ENCODE measurements at places on chromosomes 12 and 14. TPM values are rescaled to one million over a fixed set of nuclear protein-coding genes. Genes with fewer than 3 reads are reported as not detected.

PAWR gene
- 0.03 TPM for polyA plus RNA-seq

NINJ2 gene
- polyA plus RNA-seq, result 42.1 TPM

SCNN1A gene
- polyA plus RNA-seq, result 0.63 TPM

B3GNT4 gene
- polyA plus RNA-seq, result not detected

- DNase-seq, result no peak
- no peaks in the 10 kb centered on the region for H3K27me3 ChIP-seq
- no peak overlapping the region for H3K27ac ChIP-seq
- H3K4me1 ChIP-seq, result no peaks in the 10 kb centered on the region
- no peak overlapping the region for H3K4me3 ChIP-seq
Measured at GRCh38 chr12:105201299-105201698, 34.7 kb downstream of the APPL2 start.

- H3K27ac ChIP-seq, result no peak overlapping the region
- H3K36me3 ChIP-seq, result no peaks in the 10 kb centered on the region
- H3K27me3 ChIP-seq, result no peaks in the 10 kb centered on the region
Measured at GRCh38 chr12:42923156-42923555, 333.6 kb upstream of the PRICKLE1 start.

- H3K27me3 ChIP-seq, result no peaks in the 10 kb centered on the region
- DNase-seq, result no peak
- no peak overlapping the region for H3K4me3 ChIP-seq
- H3K27ac ChIP-seq, result no peak overlapping the region
- H3K36me3 ChIP-seq, result no peaks in the 10 kb centered on the region
- H3K4me1 ChIP-seq, result peaks cover 12% of the 10 kb centered on the region
Measured at GRCh38 chr12:117125272-117125613, 26.0 kb upstream of the TESC start.

DNA sequence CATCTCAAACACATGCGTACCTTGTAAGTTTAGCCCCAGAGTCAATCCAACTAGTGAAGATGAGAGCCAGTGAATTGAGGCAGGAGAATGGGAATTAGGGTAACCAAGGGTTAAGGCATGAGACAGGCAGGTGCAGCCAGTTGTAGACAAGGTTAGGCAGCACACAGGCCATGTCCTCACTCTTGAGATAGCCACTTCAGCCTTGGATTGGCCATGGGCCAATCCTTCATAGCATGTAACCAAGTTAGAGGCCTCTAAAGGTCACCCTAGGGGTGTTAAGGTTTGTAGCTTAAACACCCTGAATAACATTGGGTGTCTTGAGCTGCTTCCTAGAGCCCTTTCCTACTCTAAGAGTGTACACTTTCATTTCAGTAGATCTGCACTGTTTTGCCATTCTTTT lies 208.2 kb upstream of the RBM19 start:
- no peak overlapping the region for H3K4me3 ChIP-seq
- DNase-seq, result no peak
- H3K27me3 ChIP-seq, result no peaks in the 10 kb centered on the region
- H3K4me1 ChIP-seq, result no peaks in the 10 kb centered on the region
- H3K36me3 ChIP-seq, result no peaks in the 10 kb centered on the region

GRCh38 chr14:89397569-89398230 lies 19.3 kb downstream of the FOXN3 start:
- peaks cover 20% of the 10 kb centered on the region for H3K4me1 ChIP-seq
- no peaks in the 10 kb centered on the region for H3K27me3 ChIP-seq
- peaks cover 2% of the 10 kb centered on the region for H3K36me3 ChIP-seq
- no peak overlapping the region for H3K4me3 ChIP-seq
- H3K27ac ChIP-seq, result no peak overlapping the region

GRCh38 chr12:119412811-119413794 lies 78.6 kb downstream of the CCDC60 start:
- no peak for DNase-seq
- H3K4me3 ChIP-seq, result no peak overlapping the region
- H3K27me3 ChIP-seq, result no peaks in the 10 kb centered on the region
- no peak overlapping the region for H3K27ac ChIP-seq
- no peaks in the 10 kb centered on the region for H3K4me1 ChIP-seq

DNA sequence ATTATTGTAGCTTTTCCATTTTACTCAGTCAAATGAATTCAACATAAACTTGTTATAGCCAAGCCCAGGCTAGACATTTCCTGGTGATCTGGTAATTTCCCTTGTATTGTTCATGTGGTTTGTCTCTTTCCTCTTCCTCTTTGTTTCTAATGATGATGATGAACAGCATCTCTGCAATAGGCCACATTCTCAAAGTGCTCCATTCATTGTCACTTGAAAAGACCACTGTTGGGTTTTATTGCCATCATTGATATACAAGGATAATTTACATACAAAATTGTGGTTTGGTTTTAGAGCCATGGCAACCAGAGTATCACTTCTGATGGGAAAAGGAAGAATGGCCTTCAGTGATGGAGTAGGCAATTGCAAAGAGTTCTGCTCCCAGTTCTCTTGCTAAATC lies 379.3 kb downstream of the RGS6 start:
- H3K27ac ChIP-seq, result no peak overlapping the region
- H3K36me3 ChIP-seq, result no peaks in the 10 kb centered on the region
- no peak overlapping the region for H3K4me3 ChIP-seq
- H3K4me1 ChIP-seq, result no peaks in the 10 kb centered on the region
- DNase-seq, result no peak

DNA sequence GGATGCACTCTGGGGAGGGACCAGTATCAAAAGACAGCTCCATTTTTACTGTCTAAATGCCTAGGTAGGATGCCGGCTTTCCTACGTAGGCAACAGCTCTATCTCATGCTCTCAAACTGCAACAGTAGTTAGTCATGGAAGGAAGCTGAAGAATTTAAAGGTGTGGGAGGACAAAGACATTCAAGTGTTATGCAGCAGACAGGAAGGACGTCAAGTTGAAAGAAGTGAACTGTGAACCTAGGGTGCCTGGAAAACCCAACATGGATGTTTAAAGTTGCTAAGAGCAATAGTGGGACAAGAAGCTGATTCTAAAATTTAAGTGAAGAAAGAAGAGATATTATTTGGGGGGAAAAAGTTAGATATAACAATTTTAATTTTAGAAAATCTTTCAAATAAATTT lies 5.9 kb downstream of the SEC23A start:
- H3K36me3 ChIP-seq, result peaks cover 31% of the 10 kb centered on the region
- H3K4me3 ChIP-seq, result no peak overlapping the region
- H3K27me3 ChIP-seq, result no peaks in the 10 kb centered on the region
- no peak for DNase-seq

- peaks cover 12% of the 10 kb centered on the region for H3K4me1 ChIP-seq
- no peak overlapping the region for H3K27ac ChIP-seq
Measured at GRCh38 chr14:94773655-94774343, 3.9 kb upstream of the GSC start.

DNA sequence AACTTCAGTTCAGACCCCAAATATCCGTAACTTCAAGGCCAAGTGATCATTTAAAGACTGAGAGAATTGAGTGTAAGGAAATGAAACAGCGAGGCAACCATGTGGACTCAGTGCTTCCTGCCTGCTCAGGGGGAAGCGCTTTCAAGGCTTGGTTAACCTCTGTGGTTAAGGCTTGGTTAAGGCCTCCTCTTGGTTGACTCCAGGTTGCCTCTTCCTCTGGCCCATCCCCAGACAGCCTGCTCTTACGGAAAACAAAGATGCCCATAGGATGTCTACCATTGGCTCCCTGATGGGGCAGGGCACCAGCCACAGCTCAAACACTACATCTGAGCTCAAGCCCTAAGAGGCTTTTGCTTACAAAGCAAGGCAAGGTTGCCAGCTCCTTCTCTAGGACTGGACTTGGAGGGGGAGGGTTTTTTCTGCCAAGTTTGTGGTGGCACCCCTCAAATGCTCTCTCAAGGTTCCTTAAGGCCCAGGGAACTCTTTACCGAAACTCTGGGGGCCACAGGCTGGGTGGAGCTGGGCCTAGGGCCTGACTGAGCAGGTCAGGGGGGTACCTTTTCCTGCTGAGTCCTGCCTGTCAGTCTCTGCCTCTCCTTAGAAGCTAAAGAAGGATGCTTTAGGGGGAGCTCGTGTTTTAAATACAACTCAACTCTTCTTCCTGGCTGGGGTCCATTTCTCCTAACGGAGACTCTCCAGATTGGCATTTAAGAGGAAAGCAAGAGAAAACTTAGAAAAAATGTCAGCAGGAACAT lies 13.7 kb downstream of the COL2A1 start:
- H3K36me3 ChIP-seq, result no peaks in the 10 kb centered on the region
- no peak for DNase-seq
- H3K4me1 ChIP-seq, result no peaks in the 10 kb centered on the region
- H3K27me3 ChIP-seq, result no peaks in the 10 kb centered on the region
- no peak overlapping the region for H3K27ac ChIP-seq
